ENCODE measurements at places on chromosomes 11 and 22. TPM values are rescaled to one million over a fixed set of nuclear protein-coding genes. Genes with fewer than 3 reads are reported as not detected.

- DNase-seq, result no peak
- no peaks in the 10 kb centered on the region for H3K27me3 ChIP-seq
- H3K4me3 ChIP-seq, result no peak overlapping the region
Measured at GRCh38 chr11:64015935-64016845, 19.5 kb upstream of the FLRT1 start.

The MIOX gene
- 0.23 TPM for total RNA-seq

The ROBO4 gene
- total RNA-seq, result 0.26 TPM

GRCh38 chr11:17643506-17644405, 75.6 kb upstream of the MYOD1 start:
- H3K27ac ChIP-seq, result no peak overlapping the region
- no peaks in the 10 kb centered on the region for H3K4me1 ChIP-seq
- H3K4me3 ChIP-seq, result no peak overlapping the region

- no peak for DNase-seq
- no peaks in the 10 kb centered on the region for H3K36me3 ChIP-seq
- H3K27me3 ChIP-seq, result no peaks in the 10 kb centered on the region
- H3K27ac ChIP-seq, result no peak overlapping the region
- H3K4me1 ChIP-seq, result peaks cover 3% of the 10 kb centered on the region
Measured at GRCh38 chr11:119384332-119384731, 2.8 kb upstream of the USP2 start.

DNA sequence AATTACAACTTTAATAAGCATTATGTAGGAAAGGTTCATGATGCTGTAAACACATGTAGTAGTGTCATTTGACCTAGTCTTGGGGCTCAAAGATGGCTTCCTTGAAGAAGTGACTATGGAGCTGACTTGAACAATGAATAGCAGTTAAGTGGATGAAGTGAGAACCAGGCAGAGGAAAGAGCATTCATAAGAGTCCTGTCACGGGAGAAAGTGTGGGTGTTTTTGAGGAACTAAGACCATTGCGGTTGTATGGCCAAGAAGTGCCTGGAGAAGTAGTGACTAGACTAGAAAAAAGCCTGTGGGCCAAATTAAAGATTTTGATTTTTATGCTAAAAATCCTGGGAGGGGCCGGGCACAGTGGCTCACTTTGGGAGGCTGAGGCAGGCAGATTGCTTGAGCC, 7.2 kb upstream of the IL18BP start:
- H3K27ac ChIP-seq, result no peak overlapping the region
- no peak overlapping the region for H3K4me3 ChIP-seq
- H3K36me3 ChIP-seq, result no peaks in the 10 kb centered on the region
- DNase-seq, result no peak
- no peaks in the 10 kb centered on the region for H3K27me3 ChIP-seq

The OR2AG2 gene
- 0.18 TPM for total RNA-seq

The LARGE2 gene
- 1.4 TPM for total RNA-seq

DNA sequence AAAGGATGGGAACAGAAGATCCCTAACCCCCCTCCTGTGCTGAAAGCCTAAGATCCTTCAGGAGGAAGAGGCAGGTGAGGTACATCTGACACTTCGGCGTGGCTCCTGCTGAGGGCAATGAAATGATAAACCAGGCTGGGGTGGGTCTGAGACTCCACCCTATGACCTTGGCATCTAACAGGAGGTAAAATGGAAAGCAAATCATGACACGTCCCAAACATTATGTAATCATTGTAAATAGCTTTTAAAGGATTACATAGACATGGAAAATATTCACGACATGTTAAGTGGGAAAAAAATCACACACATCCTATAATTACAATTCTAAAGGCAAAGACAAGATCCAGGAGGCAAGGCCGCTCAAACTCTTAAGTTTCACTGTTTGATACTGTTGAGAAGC, 70.5 kb downstream of the LINC01488 start:
- H3K4me3 ChIP-seq, result no peak overlapping the region
- no peaks in the 10 kb centered on the region for H3K27me3 ChIP-seq
- no peak for DNase-seq
- no peak overlapping the region for H3K27ac ChIP-seq

The EHD1 gene
- 186 TPM for total RNA-seq

- no peak overlapping the region for H3K27ac ChIP-seq
- no peak for DNase-seq
- no peaks in the 10 kb centered on the region for H3K36me3 ChIP-seq
- 0 out of 2 replicates have a peak, but pooled peaks cover 3% of the 10 kb centered on the region for H3K27me3 ChIP-seq
- peak overlapping the region; percentile 29 for H3K4me3 ChIP-seq
Measured at GRCh38 chr11:120564573-120565311, 53.2 kb downstream of the GRIK4 start.

- no peak overlapping the region for H3K27ac ChIP-seq
- no peaks in the 10 kb centered on the region for H3K4me1 ChIP-seq
- H3K27me3 ChIP-seq, result 0 out of 2 replicates have a peak, but pooled peaks cover 3% of the 10 kb centered on the region
- no peak for DNase-seq
Measured at GRCh38 chr11:128852327-128853023, 14.6 kb downstream of the KCNJ1 start.

DNA sequence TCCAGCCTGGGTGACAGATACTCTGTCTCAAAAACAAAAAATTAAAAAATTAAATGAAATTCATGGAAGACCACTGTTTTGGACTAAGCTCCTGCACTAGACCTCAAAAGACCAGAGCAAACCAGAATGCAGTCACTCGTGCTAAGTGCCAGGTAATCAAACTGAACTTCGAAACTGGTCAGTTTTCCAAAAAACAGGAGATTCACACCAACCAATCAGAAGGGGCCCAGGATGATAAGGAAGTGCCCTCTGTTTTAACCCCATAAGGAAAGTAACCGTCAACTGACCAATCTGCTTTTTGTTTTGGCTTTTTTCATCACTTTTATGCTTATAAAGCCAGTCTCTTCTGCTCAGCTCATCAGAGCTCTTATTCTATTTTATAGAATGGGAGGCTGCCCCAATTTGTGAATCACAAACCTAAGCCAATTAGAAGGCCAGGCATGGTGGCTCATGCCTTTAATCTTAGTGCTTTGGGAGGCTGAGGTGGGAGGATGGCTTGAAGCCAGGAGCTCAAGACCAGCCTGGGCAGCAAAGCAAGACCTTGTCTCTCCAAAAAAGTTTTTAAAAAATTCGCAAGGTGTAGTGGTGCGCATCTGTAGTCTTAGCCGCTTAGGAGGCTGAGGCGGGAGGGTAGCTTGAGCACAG, 10.1 kb upstream of the TOP3B start:
- no peak for DNase-seq
- no peaks in the 10 kb centered on the region for H3K36me3 ChIP-seq
- H3K27ac ChIP-seq, result no peak overlapping the region
- no peaks in the 10 kb centered on the region for H3K4me1 ChIP-seq
- H3K4me3 ChIP-seq, result no peak overlapping the region
- H3K27me3 ChIP-seq, result no peaks in the 10 kb centered on the region

- no peak for DNase-seq
- H3K4me1 ChIP-seq, result no peaks in the 10 kb centered on the region
Measured at GRCh38 chr11:103586756-103587155, 449.7 kb upstream of the DDI1 start.

GRCh38 chr11:33520112-33520511, 180.5 kb downstream of the C11orf91 start:
- H3K4me3 ChIP-seq, result no peak overlapping the region
- no peaks in the 10 kb centered on the region for H3K27me3 ChIP-seq
- H3K4me1 ChIP-seq, result no peaks in the 10 kb centered on the region
- no peak for DNase-seq
- H3K36me3 ChIP-seq, result no peaks in the 10 kb centered on the region

GRCh38 chr11:3722100-3722499, 50.9 kb upstream of the CHRNA10 start:
- H3K27me3 ChIP-seq, result no peaks in the 10 kb centered on the region
- peaks cover 87% of the 10 kb centered on the region for H3K36me3 ChIP-seq
- no peak overlapping the region for H3K27ac ChIP-seq
- no peak overlapping the region for H3K4me3 ChIP-seq

The IGF2 gene
- total RNA-seq, result 14.5 TPM

DNA sequence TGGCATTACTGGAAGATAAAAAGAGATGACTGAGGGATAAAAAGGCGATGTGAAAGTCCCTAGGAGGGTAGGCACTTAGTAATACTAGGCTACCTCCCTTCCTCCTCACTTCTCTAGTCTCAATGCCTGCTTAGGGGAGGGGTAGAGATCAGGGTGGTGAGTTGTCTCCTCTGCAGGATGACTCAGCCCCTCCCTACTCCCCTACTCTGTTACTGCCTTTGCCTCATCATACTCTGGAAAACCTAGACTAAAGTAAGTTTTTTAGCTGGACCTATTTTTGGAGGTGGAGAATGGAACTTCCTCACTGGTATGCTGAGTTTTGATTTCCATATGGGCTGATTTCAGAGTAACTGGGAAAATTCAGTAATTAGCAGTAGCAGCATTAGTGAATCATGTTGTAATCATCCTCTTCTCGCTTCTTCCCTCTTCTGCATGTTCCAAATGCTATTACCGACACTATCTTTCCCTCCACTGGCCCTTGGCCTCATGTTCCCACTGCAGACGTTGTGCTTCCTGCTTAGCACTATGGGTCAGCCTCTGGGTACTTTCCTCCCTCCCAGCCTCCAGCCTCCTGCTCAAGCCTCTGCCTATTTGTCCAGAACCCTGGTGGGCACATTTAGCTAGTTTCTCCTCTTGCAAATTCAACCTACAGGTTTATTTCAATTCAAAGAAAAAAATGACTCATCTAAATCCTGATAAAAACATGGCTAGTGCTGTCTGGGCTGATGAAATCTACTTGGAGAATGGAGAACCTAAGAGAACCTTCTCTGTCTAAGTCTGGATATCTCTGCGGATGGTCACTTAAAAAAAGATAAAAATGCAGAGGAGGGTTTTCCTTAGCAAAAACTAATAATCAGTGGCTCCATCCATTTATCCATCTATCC, 281.7 kb downstream of the ST3GAL4 start:
- peaks cover 16% of the 10 kb centered on the region for H3K27me3 ChIP-seq
- no peak overlapping the region for H3K4me3 ChIP-seq
- H3K27ac ChIP-seq, result no peak overlapping the region
- no peak for DNase-seq
- no peaks in the 10 kb centered on the region for H3K36me3 ChIP-seq

- H3K4me3 ChIP-seq, result no peak overlapping the region
- no peaks in the 10 kb centered on the region for H3K36me3 ChIP-seq
- H3K27ac ChIP-seq, result no peak overlapping the region
- peaks cover 10% of the 10 kb centered on the region for H3K27me3 ChIP-seq
- no peak for DNase-seq
Measured at GRCh38 chr11:57480409-57481137, 20.2 kb downstream of the RTN4RL2 start.

DNA sequence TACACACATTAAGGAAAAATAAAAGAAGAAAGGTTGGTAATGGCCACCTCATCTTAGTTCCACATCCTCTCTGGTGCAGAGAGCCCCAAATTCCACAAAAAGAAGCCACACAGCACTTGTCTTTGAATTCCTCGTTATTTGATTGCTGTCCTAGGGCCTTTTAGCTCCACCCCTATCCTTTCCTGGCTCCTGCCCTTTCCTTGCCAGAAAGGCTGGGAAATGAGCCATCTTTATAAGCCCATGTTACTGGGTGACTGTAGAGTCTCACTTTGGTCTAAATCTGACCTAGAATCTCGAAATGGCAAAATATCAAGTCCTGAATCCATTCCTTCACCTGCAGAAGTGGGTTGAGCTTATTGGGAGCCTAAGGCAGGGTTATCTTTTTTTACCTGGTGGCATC, 4.3 kb upstream of the TMEM132A start:
- H3K36me3 ChIP-seq, result no peaks in the 10 kb centered on the region
- no peaks in the 10 kb centered on the region for H3K27me3 ChIP-seq
- no peak overlapping the region for H3K27ac ChIP-seq
- H3K4me1 ChIP-seq, result peaks cover 18% of the 10 kb centered on the region
- H3K4me3 ChIP-seq, result no peak overlapping the region

GRCh38 chr11:27545946-27546345, 39.4 kb upstream of the LIN7C start:
- no peak overlapping the region for H3K27ac ChIP-seq
- H3K4me1 ChIP-seq, result no peaks in the 10 kb centered on the region
- H3K4me3 ChIP-seq, result no peak overlapping the region
- H3K36me3 ChIP-seq, result no peaks in the 10 kb centered on the region
- H3K27me3 ChIP-seq, result no peaks in the 10 kb centered on the region

- H3K27me3 ChIP-seq, result no peaks in the 10 kb centered on the region
- DNase-seq, result no peak
- H3K36me3 ChIP-seq, result no peaks in the 10 kb centered on the region
- H3K4me1 ChIP-seq, result no peaks in the 10 kb centered on the region
- H3K4me3 ChIP-seq, result no peak overlapping the region
Measured at GRCh38 chr11:18063862-18064434, 17.9 kb upstream of the TPH1 start.

DNA sequence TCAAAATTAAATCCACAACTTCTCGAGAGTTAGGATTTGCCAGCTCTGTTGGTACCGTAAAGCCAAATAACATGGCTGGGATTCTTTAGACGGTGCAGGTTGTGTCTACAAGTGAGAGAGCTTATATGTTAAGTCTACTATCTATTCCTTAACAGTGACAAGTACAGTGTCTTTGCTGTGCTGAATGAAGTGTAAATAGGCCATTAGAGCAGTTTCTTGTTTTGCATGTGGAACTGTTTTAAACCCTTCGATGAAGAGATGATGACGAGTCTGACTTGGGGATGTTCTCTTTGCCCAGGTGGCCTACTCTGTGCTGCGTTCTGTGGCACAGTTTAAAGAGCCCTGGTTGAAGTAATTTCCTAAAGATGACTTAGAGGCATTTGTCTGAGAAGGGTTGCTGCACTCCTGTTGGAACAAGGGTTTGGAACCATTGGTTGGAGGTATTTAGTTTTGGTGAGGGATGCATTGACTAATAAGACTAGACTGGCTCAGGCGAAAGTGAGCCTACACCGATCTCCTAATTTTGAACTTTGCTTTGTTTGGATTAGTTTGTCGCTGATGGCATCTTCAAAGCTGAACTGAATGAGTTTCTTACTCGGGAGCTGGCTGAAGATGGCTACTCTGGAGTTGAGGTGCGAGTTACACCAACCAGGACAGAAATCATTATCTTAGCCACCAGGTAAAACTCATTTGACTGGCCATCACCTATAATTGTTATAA, 988 bp downstream of the RPS3 start:
- H3K27me3 ChIP-seq, result no peaks in the 10 kb centered on the region

The MYO7A gene
- total RNA-seq, result 1.3 TPM

DNA sequence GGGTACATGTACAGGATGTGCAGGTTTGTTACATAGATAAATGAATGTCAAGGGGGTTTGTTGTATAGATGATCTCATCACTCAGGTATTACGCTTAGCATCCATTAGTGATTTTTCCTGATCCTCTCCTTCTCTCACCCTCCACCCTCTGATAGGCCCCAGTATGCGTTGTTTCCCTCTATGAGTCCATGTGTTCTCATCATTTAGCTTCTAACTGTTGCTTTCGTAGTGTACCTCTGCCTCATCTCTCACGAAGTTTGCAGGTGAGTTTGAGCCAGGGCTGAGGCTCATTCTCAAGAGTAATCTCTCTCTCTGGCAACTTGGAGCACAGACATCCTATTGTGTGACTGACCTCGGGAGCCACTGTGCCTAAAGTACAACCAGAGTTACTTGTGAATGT, 4.7 kb upstream of the HBE1 start:
- no peaks in the 10 kb centered on the region for H3K36me3 ChIP-seq
- H3K27me3 ChIP-seq, result no peaks in the 10 kb centered on the region
- no peak overlapping the region for H3K4me3 ChIP-seq
- H3K4me1 ChIP-seq, result no peaks in the 10 kb centered on the region
- no peak for DNase-seq

The GSTT4 gene
- total RNA-seq, result not detected

- no peak overlapping the region for H3K27ac ChIP-seq
- no peak overlapping the region for H3K4me3 ChIP-seq
- H3K36me3 ChIP-seq, result no peaks in the 10 kb centered on the region
- DNase-seq, result no peak
Measured at GRCh38 chr11:6747097-6747668, 24.6 kb downstream of the OR2AG2 start.

The MAPK8IP1 gene
- total RNA-seq, result 12.7 TPM

The CHRDL2 gene
- 0.15 TPM for total RNA-seq

Data from Panc1 (cell line).